Sciatic nerve (tissue), 2 donors: ENCODE measurements at places on chromosomes 6 and 20. TPM values are rescaled to one million over a fixed set of nuclear protein-coding genes. Genes with fewer than 3 reads are reported as not detected.

DNA sequence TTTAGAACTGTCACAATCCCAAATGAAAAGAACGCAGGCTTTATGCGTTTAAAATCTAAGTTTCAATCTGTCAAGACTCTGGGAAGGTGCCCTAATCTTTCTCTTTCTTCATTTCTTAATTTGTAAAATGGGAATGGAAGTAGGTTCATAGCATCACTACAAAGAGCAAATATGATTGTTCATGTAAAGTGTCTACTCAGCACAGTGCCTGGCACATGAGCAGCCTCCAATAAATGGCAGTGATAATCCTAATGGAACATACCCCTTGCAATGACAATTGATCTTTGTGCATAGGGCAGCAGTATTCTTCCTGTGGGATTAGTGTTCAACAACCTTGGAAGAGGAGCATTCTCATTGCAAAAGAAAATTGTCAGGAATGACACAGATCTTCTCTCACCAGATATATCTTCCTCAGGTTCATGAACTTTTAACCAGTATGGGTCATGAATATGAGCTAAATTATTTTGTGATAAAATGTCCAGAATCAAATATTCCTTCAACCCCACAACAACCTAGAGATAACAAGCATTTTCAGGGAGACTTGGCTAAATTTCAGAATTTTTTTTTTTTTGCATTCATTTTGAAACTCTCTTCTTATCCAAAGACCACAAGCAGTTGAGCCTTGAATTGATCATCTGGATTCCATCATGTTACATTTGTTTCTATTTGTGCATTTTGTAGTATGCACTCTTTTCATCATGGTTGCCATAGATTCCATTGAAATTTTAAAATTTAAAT is 149.1 kb downstream of the TBX18 start:
- DNase-seq = no peak

DNA sequence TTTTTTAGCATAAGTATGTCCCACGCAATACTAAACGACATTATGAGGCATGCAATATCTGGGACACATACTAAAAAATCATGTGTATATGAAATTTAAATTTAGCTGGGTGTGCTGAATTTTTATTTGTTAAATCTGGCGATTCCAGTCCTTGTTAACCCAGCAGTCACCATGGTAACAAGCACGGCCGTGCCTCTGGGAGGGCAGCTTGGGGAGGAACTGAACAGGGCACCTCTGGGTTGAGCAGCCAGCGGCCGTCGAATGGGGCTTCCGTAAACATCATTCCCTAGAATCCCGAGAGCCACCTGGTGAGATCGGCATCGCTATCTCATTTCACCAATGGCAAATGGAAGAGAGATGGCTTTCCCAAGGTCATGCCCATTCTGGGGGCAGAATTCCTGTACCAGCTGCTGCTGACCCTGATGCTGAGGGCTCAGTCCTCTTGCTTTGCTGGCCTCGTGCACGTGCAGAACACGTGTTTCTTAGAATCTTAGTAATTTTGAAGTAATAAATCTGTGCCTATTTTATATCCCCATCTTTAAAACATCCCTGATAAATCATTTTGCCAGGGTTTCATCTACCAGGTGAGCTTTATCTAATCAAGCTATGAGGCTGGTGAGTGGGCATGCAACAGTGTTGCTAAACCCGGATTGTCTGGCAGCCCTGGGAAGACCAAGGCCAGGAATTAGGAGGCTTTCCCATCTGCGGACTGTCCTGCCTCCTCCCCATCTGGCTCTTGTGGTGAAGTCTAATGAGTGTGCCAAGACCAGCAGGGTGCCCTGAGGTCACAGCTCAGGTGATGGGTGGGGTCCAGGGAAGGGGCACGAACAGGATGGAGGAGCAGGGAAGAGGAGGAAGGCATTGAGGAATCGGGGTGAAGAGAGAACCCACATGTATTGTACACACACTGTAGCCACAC is 85.1 kb downstream of the AGPAT4 start:
- DNase-seq = no peak

DNA sequence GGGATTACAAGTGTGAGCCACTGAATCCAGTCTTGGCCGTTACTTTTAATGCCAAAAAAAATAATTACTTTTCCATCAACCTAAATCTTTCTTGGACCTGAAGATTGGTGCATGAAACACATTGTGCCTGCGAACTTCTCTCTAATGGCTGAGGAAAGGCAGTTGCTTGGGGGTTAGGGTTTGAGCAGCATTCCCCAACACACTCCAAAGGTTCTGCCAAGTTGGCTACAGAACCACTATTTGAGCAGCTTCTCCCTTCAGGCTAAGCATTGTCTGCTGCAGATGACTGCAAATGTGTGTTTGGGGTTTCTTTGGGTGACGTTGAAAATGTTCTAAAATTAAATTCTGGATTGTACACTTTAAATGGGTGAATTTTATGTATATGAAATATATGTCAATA is 6.3 kb upstream of the LBP start:
- DNase-seq = no peak

DNA sequence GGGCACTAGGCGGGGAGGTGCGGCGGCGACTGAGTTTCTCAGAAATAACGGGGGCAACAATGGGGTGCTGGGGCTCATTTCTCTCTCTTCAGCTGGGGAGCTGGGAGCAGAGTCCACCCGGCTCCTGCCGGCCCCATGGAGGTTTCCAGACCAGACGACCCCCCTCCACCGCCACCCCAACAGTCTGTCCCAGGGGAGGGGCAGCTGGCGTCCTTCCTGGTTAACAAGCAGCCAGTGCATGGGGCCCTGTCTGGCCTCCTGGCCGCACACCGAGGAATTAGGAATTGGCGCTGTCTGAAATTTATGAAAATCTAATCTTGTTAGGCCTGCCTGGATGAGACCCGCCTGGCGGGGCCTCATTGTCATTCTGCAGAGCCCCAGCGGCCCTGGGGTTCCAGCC is 42.4 kb downstream of the PMEPA1 start:
- no peak for DNase-seq

Gene ASIP
- total RNA-seq = 3.0 TPM
